ENCODE measurements at places on chromosomes 12 and 14.

GRCh38 chr14:35628989-35629388 is 95.0 kb downstream of the INSM2 start:
- DNase-seq: no peak

DNA sequence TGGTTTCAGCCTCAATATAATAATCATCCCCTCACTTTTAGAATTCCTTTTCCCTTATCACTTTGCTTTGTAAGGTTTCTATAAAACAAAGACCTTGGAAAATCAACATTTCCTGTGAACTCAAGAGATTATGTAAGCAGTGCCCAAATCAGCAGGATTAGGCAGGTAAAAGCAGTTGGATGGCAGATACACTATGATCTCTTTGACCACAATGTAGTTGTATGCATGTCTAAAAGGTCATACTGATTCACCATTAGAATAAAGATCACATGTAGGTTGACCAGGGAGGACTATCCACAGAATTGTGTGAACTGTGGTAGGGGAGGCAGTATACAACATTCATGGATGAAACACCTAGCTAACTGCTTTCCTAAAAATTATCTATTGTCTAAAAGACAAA is 57.5 kb downstream of the DENND5B start:
- DNase-seq: no peak

- no peak for DNase-seq
These were observed 822 bp upstream of the EIF2B2 start for GRCh38 chr14:75001899-75002298.

DNA sequence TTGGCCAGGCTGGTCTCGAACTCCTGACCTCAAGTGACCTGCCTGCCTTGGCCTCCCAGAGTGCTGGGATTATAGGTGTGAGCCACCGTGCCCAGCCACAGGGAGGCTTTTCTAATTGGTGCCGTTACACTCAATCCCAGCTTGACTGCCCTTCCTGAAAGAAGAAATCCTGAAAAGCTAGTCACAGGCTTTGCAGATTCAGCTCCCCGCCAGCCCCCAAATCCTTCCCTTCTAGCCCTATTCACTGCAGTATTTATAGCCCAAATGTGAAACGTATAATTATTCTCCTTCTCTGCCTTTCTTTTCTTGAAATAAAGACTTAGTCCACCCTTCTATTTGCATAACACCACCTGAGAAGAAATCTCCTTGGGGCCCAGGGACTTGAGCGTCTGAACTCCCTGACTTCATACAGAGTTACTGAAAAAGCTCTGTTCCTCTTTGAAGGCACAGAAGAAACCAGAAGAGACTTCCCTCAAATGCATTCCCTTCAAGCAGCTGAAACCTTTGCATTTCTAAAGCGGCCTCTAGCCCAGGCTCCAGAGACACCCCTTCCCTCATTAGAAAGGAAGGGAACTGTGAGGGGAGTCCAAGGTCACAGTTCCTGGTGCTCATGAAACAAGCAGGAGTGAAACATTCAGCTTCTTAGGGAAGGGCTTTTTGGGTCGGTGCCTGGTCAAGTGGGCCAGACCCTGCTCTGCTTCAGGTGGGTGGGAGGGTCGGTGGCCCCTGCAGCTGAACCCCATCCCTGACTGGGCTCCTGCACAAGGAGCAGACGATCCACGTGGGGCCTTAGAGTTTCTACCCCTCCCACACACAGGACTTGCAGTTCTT is 42.3 kb upstream of the BATF start:
- no peak for DNase-seq

GRCh38 chr14:87343652-87344051 is 649.3 kb downstream of the GALC start:
- DNase-seq: no peak

- DNase-seq: no peak
These were observed 73.9 kb downstream of the HSD17B6 start for GRCh38 chr12:56836800-56837663.

DNA sequence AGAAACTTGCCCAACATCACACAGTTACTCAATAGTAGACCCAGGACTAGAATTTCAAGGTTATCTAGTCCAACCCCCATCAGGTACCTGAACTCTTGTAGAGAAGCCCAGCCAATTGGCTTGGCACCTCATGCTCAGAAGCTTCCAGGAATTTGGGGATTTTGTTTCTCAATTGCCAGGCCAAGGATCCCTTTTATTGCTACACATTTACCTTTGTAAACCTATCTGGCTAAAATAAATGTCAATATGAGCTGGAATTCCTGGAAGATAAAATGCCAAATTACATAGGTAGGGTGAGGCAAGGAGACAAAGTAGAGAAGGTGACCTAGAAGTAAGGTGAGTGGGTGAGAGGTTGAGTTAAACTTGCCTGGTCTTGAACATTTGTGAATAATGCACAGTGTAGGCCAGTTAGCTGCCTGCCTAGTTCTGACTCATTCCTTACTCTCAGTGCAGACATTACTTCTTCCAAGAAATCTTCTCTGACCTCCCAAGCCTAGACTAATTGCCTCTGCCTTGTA is 36.3 kb downstream of the SDR9C7 start:
- DNase-seq: no peak

- no peak for DNase-seq
These were observed 115.9 kb downstream of the UNC79 start for GRCh38 chr14:93546642-93547041.

DNA sequence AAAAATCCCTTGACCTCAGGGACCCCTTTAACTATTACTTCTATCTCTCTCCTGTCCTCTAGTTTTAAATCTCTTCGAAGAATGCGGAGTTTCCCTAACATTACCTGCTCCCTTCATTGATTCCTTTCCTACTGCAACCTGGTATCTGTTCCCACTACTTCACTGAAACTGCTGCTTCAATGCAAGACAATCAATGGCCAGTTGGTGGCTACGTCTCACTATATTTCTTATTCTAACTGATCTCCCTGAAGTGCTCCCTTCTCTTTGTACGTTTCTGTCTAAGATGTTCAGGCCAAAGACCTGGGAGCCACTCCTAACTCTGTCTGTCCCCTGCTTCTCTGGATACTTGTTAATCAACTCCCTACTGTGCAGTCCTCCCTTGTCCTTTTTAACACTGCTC is 10.3 kb upstream of the KCNA1 start:
- no peak for DNase-seq

GRCh38 chr12:121465921-121466793 is 66.2 kb downstream of the RNF34 start:
- DNase-seq: no peak

DNA sequence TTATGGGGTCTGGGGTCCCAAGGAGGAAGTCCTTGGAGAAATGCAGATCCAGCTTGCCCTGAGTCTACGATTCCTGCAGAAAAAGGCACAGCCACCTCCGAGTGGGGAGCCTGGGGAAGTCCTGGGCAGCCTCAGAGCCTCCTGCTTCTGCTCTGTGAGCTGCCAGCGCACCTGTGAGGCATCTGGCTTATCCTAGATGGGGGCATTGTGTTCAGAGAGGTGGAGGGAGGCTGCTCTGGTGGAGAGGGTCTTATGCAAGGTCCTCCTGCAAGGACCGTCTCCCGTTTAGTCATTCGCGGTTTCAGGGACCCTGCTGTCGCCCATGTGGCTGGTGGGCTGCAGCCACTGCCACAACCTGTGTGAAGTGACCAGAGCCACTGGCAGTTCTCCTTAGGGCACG is 53.0 kb upstream of the PRMT8 start:
- no peak for DNase-seq

GRCh38 chr12:53427905-53428594 is 4.4 kb downstream of the AMHR2 start:
- no peak for DNase-seq

DNA sequence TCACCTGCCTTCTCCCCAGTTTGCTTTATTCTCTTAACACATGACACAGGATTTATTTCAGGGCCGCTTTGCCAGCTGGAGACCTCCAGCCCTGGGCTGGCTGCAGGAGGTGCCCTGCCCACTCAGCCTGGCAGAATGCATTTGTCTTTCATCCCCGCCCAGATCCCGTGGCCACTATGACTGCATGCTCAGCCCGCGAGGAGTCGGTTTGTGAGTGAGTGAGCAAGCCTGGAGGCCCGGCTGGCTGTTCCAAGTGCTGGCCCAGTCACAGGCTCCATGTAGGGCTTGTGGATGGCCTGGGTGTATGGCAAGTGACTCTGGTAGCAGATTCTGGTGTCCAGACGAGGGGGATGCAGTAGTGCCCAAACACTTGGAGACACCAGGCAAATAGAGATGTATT is 2.1 kb downstream of the TDP1 start:
- no peak for DNase-seq

GRCh38 chr12:43241986-43242385 is 310.0 kb downstream of the ADAMTS20 start:
- DNase-seq: no peak

- no peak for DNase-seq
These were observed 1.6 kb downstream of the MFAP5 start for GRCh38 chr12:8661016-8661415.

- DNase-seq: no peak
These were observed 5.2 kb upstream of the CNPY2 start for GRCh38 chr12:56321027-56321426.

- no peak for DNase-seq
These were observed 82.4 kb upstream of the DIO3 start for GRCh38 chr14:101478796-101479410.

DNA sequence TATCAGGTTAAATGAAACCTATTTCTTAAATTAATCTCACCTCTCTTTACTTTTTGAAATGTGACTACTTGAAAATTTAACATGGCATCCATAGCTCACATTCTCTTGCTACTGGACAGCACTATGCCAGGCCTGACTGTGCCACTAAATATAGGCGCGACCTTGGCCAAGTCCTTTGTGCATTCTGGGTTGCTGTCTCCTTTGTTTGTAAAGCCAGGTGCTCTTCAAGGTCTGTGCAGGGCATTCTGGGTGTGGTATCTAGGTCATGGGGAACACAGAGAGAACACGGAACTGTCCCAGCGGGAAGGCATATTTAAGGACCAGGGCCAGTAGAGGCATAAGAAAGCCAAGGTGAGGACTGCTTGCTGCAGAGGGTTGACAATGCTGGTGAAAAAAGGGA is 121.2 kb downstream of the ZNF664 start:
- no peak for DNase-seq

GRCh38 chr12:9626821-9627220 is 19.1 kb upstream of the KLRB1 start:
- no peak for DNase-seq

- DNase-seq: no peak
These were observed 28.6 kb upstream of the HSP90B1 start for GRCh38 chr12:103901518-103902173.

DNA sequence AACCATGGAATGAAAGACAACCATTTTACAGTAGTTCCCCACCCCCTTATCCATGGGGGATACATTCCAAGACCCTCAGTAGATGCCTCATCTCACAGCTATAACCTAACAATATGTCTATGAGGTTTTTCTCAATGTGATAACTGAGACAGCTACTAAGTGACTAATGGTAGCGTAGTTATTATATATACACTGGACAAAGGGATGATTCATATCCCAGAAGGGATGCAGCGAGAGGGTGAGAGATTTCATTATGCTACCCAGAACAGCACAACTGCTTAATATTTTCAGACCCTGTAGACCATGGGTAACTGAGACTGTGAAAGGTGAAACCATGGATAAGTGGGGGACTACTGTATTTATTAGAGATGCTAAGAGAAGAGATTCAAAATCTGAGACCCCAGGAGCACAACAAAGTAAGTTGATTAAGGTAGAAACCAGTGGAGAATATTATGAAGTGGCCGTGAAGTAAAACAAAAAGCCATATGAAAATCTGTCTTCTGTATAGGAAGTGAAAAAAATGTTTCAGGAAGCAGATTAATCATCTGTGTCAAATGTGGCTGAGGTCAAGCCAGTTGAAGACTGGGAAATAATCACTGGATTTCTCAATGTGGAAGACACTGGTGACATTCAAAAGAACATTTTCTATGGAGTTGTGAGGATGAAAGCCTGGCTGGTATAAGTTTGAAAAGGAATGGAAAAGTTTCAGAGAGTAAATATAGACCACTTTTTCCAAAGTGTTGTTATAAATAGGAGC is 77.2 kb downstream of the RPL10L start:
- DNase-seq: no peak

DNA sequence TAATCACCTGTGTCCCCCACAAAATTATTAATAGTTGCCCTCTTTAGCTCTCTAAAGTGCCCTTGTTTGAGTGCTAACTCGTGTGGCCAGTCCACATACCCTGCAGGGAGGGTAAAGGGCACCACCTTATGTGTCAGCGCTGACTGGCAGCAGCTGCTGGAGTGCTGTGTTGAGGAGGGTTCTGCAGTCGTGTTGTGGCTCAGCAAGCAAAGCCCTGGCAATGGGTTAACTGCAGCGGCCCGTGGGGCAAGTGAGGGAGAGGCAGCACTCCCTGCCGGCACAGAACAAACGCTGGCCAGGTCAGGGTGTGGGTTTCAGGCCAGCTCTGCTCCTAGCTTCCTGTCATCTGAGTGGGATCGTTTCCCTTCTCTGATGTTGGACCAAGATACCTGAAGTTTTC is 369.8 kb downstream of the CACNA1C start:
- no peak for DNase-seq

Measured in cerebellar nuclear complex (tissue), 1 donor.